ENCODE measurements at places on chromosomes 12 and 14.

- no peaks in the 10 kb centered on the region for H3K27me3 ChIP-seq
- no peak overlapping the region for H3K4me3 ChIP-seq
- H3K36me3 ChIP-seq: no peaks in the 10 kb centered on the region
- H3K27ac ChIP-seq: no peak overlapping the region
- no peaks in the 10 kb centered on the region for H3K4me1 ChIP-seq
Measured at GRCh38 chr14:48748151-48748675, 838.0 kb downstream of the RPS29 start.

GRCh38 chr12:94658931-94659330 lies 8.6 kb upstream of the TMCC3 start:
- H3K27me3 ChIP-seq: peaks cover 19% of the 10 kb centered on the region
- no peak overlapping the region for H3K27ac ChIP-seq
- H3K4me3 ChIP-seq: no peak overlapping the region
- H3K4me1 ChIP-seq: no peaks in the 10 kb centered on the region

DNA sequence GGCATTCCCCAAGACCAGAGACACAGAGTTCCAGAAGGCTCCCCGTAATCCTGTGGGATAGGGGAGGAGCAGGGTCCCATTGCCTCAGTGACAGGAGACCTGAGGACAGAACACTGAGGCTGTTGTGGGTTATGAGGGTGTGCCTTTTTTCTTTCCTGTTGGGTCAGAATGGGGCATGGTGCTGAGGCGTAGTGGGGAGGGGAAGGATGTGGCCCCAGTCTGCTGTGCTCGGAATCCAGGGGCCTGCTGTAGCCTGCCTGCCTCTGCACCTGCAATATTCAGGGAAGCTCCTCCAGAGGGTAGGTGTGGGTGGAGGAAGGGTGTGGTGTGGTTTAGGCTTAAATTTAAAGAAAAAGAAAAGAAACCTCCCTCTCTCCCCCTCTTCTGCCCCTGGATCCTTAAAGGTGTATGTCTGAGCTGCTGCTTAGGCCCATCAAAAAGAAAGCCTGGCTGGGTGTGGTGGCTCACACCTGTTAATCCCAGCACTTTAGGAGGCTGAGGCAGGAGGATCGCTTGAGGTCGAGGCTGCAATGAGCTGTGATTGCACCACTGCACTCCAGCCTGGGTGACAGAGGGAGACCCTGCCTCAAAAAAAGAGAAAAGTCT lies 18.7 kb downstream of the PLEKHG3 start:
- no peaks in the 10 kb centered on the region for H3K27me3 ChIP-seq
- H3K36me3 ChIP-seq: 0 out of 3 replicates have a peak, but pooled peaks cover 3% of the 10 kb centered on the region
- peaks cover 58% of the 10 kb centered on the region for H3K4me1 ChIP-seq
- H3K27ac ChIP-seq: no peak overlapping the region

DNA sequence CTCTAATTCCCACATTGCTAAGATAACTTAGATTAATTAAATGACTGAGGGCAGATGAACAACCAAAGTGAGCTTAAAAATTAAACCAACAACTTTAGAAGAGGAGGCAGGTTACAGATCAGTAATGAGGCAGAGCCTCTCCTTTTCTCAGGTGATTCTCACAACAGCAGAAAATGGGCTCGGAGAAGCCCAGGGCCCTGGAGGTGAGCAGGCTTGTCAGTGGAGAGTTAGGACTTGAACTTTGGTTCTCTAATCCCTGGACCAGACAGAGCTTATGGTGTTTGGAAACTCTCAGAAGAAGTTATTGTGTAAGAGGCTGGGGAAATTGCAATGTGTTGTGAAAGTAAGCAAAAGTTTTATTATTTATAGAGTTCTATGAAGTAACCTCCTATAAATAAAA lies 2.8 kb downstream of the TRHDE start:
- no peaks in the 10 kb centered on the region for H3K4me1 ChIP-seq
- no peak overlapping the region for H3K4me3 ChIP-seq

DNA sequence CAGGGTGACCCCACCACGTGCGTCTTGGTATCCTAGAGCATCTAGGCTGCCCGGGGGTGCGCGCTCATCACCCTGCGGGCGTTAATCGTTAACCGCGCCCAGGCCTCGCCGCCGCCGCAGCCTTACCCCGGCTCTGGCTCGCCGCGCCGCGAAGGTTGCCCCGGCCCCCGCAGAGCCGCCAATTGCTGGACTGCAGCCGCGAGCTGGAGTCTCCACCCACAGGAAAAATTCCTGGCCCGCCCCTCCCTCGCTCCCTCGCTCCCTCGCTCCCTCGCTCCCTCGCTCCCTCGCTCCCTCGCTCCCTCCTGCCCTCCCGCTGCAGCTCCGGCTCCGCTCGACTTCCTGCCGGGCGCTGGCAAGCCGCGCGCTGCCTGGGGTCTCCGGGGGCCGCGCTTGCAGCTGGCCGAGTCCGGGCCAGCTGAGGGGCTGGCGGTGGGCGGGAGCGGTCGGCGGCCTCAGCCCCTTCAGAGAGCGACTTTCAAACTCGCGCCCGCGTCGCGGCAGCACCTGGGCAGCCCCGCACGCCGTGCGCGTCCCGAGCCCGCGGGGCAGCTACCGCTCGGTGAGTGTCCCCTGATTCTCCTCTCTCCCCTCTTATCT lies at the start of gene PLEKHG3:
PLEKHG3 (plus strand) TSS at position 282 of the 600 bp plus-strand sequence. CDS start 23,208 bp downstream, outside the sequence.
- H3K27ac ChIP-seq: no peak within 1 kb of the TSS
- no peaks in the 10 kb centered on the region for H3K27me3 ChIP-seq
- peaks cover 58% of the 10 kb centered on the region for H3K4me1 ChIP-seq

- H3K4me3 ChIP-seq: no peak overlapping the region
- no peak overlapping the region for H3K27ac ChIP-seq
- no peak for DNase-seq
- H3K36me3 ChIP-seq: no peaks in the 10 kb centered on the region
- H3K27me3 ChIP-seq: no peaks in the 10 kb centered on the region
- peaks cover 10% of the 10 kb centered on the region for H3K4me1 ChIP-seq
Measured at GRCh38 chr12:16019136-16019535, 108.0 kb downstream of the DERA start.

DNA sequence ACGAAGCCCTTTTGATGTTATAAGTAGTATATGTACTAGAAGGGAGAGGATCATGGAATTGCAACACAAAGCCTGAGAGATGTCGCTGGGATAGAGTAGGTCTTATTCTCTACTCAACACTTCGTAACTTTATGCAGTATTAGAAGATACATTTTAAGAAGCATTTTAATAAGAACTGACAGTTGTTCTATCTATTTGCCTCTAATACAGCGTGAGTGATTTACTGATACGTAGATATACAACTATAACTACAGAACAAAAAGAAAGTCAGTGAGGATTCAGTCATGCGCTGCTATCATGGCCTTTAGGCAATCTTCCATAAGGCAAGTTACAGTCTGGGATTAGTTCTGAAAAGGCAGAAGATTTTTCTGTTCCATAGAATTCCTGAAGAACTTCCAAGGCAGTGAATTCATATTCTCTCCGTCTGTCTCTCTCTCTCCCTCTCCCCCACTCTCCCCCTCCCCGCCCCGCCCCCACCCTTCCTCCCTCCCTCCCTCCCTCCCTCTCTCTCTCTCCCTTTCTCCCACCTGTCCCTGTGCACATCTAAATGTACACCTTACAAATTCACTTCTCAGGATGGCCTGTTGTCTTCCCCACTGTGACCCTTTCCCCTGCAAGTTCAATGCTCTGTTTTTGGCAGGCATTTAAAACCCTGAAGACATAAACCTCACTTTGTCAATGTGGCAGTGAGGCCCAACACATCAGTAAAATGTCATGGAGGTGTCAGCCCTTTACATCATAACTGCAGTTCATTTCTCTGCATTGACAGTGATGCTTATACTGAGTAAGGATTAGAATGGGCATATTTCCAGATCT lies 470.6 kb downstream of the EGLN3 start:
- H3K36me3 ChIP-seq: no peaks in the 10 kb centered on the region
- peaks cover 25% of the 10 kb centered on the region for H3K27me3 ChIP-seq
- H3K27ac ChIP-seq: no peak overlapping the region
- DNase-seq: no peak
- H3K4me1 ChIP-seq: no peaks in the 10 kb centered on the region

DNA sequence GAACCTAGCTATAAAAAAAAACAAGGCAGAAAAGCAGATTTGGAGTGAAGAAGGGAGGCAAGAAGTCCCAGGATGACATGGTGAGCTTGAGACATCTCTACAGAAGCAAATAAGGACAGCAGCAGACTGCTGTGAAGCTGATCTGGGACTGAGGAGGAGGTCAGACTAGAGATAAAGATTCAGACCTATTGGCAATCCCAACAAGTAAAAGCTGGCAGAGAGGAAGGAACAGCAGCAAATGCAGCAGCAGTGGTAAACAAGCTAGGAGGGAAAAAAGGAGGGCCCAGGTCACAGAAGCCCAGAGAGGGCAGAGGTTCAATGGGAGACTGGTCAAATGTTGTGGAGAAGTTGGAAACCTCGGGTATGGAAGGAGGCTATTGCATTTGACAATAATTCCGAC lies 11.3 kb downstream of the SPTB start:
- no peak overlapping the region for H3K27ac ChIP-seq
- H3K36me3 ChIP-seq: no peaks in the 10 kb centered on the region
- no peak for DNase-seq
- H3K27me3 ChIP-seq: peaks cover 54% of the 10 kb centered on the region
- H3K4me3 ChIP-seq: no peak overlapping the region

- no peaks in the 10 kb centered on the region for H3K36me3 ChIP-seq
- H3K27ac ChIP-seq: no peak overlapping the region
- peaks cover 4% of the 10 kb centered on the region for H3K27me3 ChIP-seq
- DNase-seq: no peak
Measured at GRCh38 chr12:52442600-52443061, 8.5 kb upstream of the KRT75 start.

DNA sequence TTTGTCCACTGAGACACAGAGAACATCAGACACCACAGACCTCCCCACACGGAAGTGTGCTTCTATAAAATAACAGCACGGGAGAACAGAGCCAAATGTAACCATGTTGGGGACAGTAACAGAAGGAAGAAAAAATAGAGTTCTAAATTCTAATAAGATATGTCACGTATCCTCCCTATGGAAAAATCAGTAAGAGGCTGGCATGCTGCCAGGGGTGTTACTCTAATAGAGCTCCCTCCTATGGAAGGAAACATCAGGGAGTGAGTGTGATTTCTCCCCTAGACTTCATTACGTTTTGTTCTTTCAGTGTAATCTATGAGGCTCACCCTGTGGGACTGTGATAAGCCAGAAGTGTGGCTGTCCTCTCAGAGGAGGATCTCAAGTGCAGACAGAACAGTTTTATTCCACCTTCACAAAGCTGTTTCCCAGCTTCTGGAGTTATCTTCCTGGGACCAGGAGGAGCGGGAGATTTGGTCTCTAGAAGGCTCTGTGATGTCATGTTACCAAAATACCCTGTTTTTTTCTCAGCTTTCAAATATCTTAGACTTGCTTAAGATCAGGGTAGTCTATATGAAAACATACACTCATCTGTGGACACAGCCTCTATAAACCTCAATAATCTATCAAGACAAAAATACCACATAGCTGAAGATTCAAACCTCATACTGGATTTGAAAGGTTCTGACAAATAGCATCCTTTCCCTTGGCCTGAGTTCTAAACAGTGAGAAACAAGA lies 69.3 kb downstream of the ZFC3H1 start:
- peak overlapping the region; percentile 33 for H3K4me3 ChIP-seq
- no peak overlapping the region for H3K27ac ChIP-seq
- H3K4me1 ChIP-seq: peaks cover 19% of the 10 kb centered on the region

DNA sequence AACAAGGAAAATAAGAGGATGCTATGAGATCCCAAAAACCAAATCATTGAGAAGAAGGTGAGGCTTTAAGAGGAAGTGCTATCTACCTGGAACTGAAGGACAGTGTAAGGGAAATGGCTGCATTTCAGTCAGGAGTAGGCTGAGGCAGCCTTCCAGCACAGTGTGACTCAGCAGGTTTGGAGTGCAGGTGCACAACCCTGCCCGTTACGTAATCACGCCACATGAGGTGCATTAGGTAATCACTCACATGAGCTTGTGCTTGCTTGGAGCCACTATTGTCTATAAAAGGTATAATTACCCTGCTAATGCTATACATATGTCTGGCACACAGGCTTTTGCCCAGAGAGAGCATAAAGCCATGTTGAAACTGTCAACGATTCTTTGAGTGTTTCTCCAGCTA lies 74.9 kb downstream of the DIO2 start:
- H3K27ac ChIP-seq: no peak overlapping the region
- H3K36me3 ChIP-seq: no peaks in the 10 kb centered on the region
- no peak overlapping the region for H3K4me3 ChIP-seq

- peaks cover 34% of the 10 kb centered on the region for H3K4me1 ChIP-seq
- DNase-seq: peak; percentile 53
- H3K4me3 ChIP-seq: no peak overlapping the region
- H3K36me3 ChIP-seq: no peaks in the 10 kb centered on the region
- no peaks in the 10 kb centered on the region for H3K27me3 ChIP-seq
Measured at GRCh38 chr12:12334367-12335040, 15.5 kb downstream of the MANSC1 start.

DNA sequence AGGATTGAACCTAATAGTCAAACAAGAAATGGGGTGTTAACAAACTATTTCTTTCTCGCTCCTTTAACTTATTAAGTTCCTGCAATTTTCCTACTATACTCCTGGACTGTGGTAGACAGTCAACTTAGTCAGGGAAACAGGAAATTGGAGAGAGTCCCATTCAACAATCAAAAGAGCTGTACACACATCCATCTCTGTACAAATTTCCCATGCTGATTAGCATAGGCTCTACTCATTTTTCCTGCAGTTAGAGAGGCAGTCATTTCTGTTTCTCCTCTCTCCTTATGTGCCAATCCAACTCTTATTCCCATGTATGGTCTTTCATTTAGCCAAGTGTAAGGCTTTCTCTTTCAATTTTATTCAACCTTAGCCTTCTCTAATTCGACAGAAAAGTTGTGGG lies 1168.5 kb upstream of the FLRT2 start:
- H3K4me3 ChIP-seq: no peak overlapping the region
- no peaks in the 10 kb centered on the region for H3K36me3 ChIP-seq
- no peaks in the 10 kb centered on the region for H3K4me1 ChIP-seq
- H3K27ac ChIP-seq: no peak overlapping the region

GRCh38 chr14:101103321-101103901 lies 199.9 kb upstream of the RTL1 start:
- no peak for DNase-seq
- no peaks in the 10 kb centered on the region for H3K4me1 ChIP-seq
- 0 out of 3 replicates have a peak, but pooled peaks cover 4% of the 10 kb centered on the region for H3K27me3 ChIP-seq

DNA sequence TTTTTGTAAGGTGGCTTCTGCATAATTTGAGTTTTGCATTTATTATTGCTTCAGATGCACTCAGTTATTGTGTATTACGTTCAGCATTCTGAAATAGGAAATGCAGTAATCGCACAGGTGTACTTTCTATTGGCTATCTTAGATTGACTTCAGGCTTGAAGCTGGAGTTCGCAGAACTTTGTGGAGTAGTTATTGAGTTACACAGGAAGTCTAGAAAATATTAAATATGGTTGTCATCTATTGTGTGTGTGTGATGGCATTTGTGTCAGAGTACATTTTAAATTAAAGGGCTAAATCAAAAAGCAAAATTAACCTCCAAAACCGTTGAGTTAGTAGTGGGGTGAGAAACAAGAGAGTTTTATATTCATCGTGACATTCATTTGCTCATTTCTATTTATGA lies 2.7 kb downstream of the ARID2 start:
- H3K27ac ChIP-seq: peak overlapping the region; percentile 9
- H3K27me3 ChIP-seq: no peaks in the 10 kb centered on the region
- no peaks in the 10 kb centered on the region for H3K36me3 ChIP-seq
- DNase-seq: no peak
- peak overlapping the region; percentile 99 for H3K4me3 ChIP-seq
